Coronary artery (tissue), 2 donors: ENCODE measurements at places on chromosomes 5 and 9.

DNA sequence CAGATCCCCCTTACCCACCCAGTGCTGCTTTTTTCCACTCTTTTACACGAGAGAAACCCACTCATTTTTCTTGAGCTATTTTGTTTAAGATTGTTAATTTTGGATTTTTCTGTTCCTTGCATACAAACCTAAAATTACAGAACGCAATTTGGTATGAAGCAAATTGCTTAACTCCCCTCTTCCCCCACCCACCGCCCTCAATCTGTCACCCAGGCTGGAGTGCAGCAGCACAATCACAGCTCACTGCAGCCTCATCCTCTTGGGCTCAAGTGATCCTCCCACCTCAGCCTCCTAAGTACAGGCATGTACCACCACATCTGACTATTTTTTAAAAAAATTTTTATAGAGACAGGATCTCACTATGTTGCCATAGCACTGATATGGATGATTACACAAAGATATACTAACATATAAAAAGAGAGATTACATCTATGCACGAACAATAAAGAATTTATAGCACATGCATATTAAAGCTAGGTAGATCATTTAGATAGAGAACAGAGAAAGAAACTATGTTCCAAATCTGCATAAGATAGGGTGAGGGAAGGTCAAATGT lies 203.6 kb downstream of the PIK3R1 start:
- no peak for DNase-seq

- DNase-seq: no peak
Measured at GRCh38 chr9:81759680-81760215, 70.4 kb upstream of the TLE1 start.

GRCh38 chr5:172151661-172152210 lies 36.3 kb downstream of the STK10 start:
- no peak for DNase-seq

DNA sequence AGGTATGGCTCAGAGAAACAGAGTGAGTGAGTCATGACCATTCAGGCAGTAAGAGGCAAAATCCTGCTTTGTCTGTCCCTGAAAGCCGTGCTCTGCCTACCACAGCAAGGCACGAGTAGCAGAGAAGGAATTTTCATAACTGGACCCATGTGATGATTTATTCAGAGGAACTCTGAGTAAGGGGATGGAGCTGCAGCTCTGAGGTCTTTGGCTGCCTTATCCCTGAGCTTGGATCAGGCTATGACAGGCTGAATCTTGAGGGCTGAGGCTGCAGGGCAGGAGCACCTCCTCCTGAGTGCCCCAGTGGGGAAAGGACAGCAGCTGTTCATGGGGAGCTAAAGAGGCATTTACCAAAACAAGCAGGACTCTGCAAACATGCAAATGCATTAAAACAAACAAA lies 183.4 kb downstream of the PAPPA start:
- DNase-seq: no peak

GRCh38 chr9:91629718-91630117 lies 206.1 kb upstream of the NFIL3 start:
- no peak for DNase-seq

- DNase-seq: peak; percentile 93
Measured at GRCh38 chr9:120916588-120916987, 10.0 kb downstream of the TRAF1 start.

- DNase-seq: no peak
Measured at GRCh38 chr5:56290378-56291078, 57.4 kb upstream of the ANKRD55 start.

GRCh38 chr5:172793577-172794488 lies 22.8 kb upstream of the DUSP1 start:
- DNase-seq: no peak

DNA sequence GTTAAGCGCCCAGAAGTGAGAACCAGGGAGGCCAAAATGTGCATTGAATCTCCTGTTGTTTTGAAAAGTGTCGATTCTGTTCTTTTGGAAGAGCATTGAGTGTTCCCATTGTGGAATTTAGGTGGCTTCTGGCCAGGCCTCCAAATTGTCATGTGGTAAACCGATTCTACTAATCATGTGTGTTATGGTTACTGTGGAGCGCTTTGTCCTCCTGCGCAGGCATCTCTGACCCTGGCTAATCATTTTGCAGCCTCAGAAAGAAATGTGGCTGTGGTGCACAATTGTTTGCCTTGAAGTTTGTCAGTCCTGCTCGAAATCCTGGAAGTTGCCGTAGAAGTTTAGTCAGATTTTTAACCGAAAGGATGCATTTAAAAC lies 121.3 kb downstream of the RASGRF2 start:
- no peak for DNase-seq

DNA sequence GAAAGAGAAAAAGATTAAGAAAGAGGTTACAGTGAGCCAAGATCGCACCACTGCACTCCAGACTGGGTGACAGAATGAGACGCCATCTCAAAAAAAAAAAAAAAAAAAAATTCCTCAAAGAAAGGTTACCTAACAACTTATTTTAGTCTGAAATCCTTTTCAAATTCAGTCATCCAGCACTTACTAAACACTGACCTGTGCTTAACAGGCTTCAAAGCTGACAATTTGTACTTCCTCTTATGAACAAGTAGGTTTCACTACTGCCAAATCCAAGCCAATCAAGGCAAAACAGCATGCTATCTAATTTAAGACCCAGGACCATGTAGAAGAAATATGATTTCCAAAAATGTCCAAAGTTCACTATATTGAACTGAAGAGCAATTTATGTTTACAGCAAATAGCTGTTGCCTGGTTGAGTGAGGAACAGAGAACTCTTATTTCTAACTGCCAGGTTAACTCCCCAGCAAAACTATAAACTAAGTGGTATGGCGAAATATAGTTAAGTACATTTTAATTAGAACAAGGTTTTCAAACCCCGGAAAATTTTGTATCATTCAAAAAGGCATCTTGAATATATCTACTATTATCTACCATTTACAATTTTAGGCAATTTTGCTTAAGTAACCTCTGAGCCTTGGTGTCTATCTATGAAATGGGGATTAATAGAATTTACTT lies 13.4 kb downstream of the PWWP2A start:
- no peak for DNase-seq

DNA sequence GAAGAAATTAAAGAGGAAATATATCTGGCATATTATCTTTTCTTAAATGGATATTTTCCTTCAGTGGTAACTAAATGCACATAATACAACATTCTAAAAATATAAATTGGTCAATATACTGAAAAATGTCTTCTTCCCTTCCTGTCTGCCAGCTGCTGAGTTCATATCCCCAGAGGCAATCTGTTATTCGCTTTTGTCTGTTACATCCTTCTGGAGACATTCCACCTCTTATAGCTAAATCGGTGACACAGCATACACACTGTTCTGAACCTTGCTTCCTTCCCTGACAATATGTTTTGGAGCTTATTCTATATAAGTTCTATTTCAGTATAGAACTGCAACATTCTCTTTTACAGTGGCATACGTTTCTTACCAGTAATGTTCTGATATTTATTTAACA lies 147.8 kb downstream of the TENT4A start:
- DNase-seq: no peak

- DNase-seq: no peak
Measured at GRCh38 chr9:126722252-126722921, 82.5 kb upstream of the ZBTB43 start.

GRCh38 chr5:72222521-72222920 lies 97.5 kb downstream of the MRPS27 start:
- DNase-seq: no peak

DNA sequence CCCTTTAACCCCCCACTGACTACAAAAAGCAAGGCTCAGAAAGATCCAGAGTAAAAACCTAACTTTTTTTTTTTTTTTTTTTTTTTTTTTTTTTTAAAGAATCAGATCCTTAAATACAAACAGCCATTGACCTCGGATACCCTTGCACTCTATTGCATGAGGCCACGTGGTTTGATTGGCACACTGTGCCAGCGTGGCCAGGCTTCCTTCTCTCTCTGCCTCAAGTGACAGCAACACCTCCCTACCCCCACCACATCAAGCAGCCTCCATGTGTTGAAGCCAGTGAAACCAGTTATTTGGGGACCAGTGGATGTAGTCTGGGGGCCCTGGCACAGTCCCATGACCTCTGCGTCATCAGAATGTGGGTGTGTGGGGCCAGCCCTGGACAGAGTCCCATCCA lies 71.4 kb downstream of the OTULIN start:
- no peak for DNase-seq

- DNase-seq: no peak
Measured at GRCh38 chr9:109518621-109519335, 20.7 kb upstream of the PTPN3 start.

DNA sequence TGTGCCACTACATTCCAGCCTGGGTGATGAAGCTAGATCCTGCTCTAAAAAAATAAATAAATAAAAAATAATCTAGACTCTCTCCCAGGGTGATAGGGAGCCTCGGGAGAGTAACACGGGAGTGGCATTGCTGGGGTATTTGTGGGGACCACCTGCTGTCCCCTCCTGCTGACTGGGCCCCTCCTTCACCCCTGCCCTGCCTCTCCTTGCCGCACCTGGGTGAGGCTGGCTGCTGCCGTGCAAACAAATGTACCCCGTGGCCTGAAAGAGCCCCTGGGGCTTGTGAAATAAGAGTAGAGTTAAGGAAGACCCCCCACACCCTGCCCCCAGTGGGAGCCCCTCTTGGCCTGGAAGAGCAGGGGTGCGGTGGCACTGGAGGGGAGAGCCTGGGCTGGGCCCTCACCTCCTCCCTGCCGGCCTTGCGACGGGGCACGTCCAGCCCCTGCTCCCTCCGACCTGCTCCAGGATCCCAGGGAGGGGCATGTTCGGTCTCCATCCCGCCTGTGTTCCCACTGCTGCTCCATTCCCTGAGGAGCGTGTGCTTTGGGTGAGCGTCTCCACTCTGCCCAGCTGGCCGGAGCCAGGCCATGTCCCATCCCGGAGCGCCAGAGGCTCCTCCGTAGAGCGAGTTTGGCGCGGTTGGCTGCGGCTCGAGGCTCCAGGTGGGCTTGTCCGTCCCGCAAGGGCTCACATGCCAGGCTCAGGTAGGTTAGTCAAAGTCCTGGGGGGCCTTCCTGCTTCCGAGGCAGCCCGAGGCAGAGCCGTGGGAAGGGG lies 75.0 kb upstream of the RNU6ATAC start:
- DNase-seq: no peak
